ENCODE measurements at places on chromosomes 7 and 10. TPM values are rescaled to one million over a fixed set of nuclear protein-coding genes. Genes with fewer than 3 reads are reported as not detected.

DNA sequence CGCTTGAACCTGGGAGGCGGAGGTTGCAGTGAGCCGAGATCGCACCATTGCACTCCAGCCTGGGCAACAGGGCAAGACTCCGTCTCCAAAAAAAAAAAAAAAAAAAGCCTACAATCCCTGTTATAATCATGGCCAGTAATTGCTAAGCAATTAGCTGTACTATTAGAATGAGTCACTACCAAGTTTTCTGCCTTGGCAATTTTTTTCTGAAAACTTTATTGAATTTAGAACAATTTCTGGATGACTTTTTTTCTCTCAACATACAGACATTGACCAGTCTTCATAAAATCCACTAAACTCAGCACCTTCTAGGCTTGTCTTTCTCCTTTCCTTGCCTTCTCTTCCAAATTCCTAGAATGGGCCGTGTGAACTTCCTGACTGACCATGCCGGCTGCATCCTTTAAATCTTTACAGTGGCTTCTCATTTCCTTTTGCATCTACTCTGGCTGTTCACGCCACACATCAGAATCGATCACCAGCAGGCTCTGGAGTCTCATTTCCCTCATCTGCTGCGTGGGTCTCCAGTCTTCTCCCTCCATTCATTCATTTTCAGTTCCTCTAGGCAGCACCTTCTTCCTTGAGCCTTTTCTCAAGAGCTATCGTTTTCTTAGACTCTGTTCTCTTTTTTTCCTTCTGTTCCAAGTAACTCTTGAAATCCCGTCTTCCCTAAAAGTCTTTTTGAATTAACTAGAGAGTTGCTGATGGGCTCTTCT, 107.9 kb downstream of the KAT6B start:
- H3K27ac ChIP-seq = no peak overlapping the region
- H3K36me3 ChIP-seq = peaks cover 2% of the 10 kb centered on the region
- no peak overlapping the region for H3K4me3 ChIP-seq
- H3K4me1 ChIP-seq = peaks cover 1% of the 10 kb centered on the region
- no peak for DNase-seq
- H3K27me3 ChIP-seq = no peaks in the 10 kb centered on the region

CAV2 gene
- total RNA-seq = not detected

GRCh38 chr7:44972562-44972961, 6.3 kb downstream of the MYO1G start:
- no peak for DNase-seq
- peaks cover 43% of the 10 kb centered on the region for H3K4me1 ChIP-seq
- H3K27ac ChIP-seq = peak overlapping the region; percentile 50
- H3K4me3 ChIP-seq = no peak overlapping the region
- peaks cover 66% of the 10 kb centered on the region for H3K36me3 ChIP-seq
- H3K27me3 ChIP-seq = no peaks in the 10 kb centered on the region

ACHE gene
- not detected for total RNA-seq

GRCh38 chr7:106111655-106112117, 426 bp downstream of the SYPL1 start:
- H3K27me3 ChIP-seq = peaks cover 2% of the 10 kb centered on the region
- H3K4me3 ChIP-seq = peak overlapping the region; percentile 87
- peak; percentile 40 for DNase-seq
- H3K27ac ChIP-seq = peak overlapping the region; percentile 94
- peaks cover 49% of the 10 kb centered on the region for H3K4me1 ChIP-seq

PYROXD2 gene
- 10.0 TPM for total RNA-seq

GRCh38 chr10:25744574-25744973, 189.5 kb upstream of the MYO3A start:
- no peaks in the 10 kb centered on the region for H3K36me3 ChIP-seq
- H3K27ac ChIP-seq = no peak overlapping the region
- no peaks in the 10 kb centered on the region for H3K4me1 ChIP-seq

DNA sequence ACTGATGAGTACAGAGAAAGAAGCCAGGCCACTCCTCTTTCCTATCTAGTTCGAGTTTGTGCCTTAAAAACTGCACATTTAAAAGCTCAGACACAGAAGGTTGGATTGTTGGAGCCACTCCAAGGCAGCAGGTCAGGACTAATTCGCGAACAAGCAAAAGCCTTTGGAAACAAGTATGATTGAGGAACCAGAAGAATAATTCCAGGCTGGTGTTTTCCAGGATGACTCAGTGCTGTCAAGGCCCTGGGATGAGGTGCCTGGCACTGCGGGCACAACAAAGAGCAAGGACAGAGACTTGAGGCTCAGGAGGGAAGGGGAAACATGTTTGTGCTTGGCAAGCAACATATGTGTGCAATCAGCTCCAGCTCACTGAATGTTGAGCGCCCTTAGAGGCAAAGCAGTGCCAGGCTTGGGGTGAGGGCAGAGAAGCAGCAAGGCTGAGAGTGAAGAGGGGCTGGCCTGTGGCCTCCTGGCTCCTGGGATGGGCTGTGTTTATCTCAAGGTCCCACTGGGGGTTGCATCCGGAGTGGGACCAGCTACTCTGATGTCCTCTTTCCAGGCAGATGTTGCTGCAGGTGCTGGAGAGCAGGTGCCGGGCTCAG, 44.1 kb downstream of the VSTM4 start:
- H3K36me3 ChIP-seq = no peaks in the 10 kb centered on the region
- H3K4me3 ChIP-seq = no peak overlapping the region
- H3K27ac ChIP-seq = no peak overlapping the region
- DNase-seq = no peak
- peaks cover 1% of the 10 kb centered on the region for H3K4me1 ChIP-seq

DNA sequence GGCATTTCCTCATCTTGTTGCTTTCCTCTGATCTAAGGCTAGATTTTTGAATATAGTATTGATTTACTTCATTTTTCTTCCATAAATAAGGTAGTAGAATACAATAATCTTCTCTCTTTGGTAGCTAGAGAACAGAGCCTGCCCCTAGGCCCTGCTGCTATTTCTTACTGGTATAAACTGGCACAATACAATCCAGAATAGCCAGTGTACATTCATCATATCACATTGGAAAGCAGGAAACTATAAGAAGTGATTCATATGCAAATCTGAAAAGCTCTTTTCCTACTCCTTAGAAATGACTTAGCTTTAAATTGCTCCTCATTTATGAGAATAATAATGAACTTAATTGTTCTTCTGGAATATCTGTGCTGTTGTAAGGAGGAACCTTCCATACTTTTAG, 100.2 kb downstream of the KCND2 start:
- no peak for DNase-seq
- no peaks in the 10 kb centered on the region for H3K27me3 ChIP-seq
- no peaks in the 10 kb centered on the region for H3K4me1 ChIP-seq
- H3K4me3 ChIP-seq = no peak overlapping the region
- H3K27ac ChIP-seq = no peak overlapping the region

- no peaks in the 10 kb centered on the region for H3K36me3 ChIP-seq
- no peak overlapping the region for H3K27ac ChIP-seq
- DNase-seq = no peak
- no peaks in the 10 kb centered on the region for H3K27me3 ChIP-seq
- no peaks in the 10 kb centered on the region for H3K4me1 ChIP-seq
These were observed 322.2 kb downstream of the BMPER start for GRCh38 chr7:34227525-34227924.

GPRIN2 gene
- total RNA-seq = not detected

DNA sequence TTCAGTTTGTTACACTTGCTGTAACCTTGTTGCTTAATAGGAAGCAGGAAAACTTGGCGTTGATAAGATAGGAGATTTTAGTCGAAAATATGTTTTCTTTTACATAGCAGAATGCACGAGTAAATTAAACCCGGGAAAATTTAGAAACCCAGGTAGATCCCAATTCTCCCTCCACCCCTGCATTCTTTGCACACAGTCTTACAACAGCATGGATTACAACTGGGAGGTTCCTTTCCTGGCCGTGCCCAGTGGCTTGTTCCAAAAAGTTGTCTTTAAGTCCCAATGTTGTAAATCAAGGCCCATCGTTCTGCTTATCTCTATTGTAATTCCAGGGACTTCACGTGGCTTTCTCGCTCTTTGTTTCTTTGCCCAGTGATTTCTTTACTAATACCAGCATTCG, 1.1 kb upstream of the DPY19L1 start:
- peaks cover 22% of the 10 kb centered on the region for H3K4me1 ChIP-seq
- peak overlapping the region; percentile 80 for H3K4me3 ChIP-seq
- DNase-seq = no peak
- no peaks in the 10 kb centered on the region for H3K27me3 ChIP-seq

DNA sequence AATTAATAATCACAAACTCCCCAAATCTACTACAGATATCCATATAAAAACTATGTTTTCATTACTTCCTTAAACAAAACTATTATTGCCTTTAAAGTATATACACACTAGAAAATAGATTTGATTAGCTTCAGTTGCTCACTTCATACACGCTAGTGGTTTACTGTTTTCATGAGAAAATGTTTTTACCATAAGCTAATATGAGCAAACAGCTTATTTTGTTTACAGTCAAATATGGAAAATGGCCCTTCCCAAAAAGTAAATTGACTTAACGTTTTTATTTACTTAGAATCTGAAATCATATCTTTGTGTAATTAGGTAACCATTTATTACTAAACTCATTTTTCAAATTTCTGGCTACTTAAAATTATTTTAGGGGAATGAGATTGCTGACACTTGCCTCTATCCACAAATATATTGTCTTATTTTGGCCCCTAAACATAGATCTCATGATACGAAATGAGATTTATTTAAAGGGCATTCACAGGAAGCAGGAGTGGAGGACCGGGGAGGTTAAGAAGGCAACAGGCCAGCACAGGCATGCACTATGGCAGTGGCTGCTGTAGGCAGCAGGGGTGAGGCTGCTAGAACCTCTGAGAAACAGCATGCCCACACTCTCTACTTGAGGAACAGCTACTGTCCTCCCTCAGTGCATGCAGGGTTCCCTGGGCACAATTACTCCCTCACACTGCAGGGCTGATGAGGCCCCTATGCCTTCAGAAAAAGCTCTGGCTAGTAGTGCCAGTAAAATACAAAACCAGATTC, 29.6 kb upstream of the SOSTDC1 start:
- peaks cover 7% of the 10 kb centered on the region for H3K4me1 ChIP-seq
- H3K4me3 ChIP-seq = no peak overlapping the region
- H3K27ac ChIP-seq = no peak overlapping the region
- peaks cover 4% of the 10 kb centered on the region for H3K27me3 ChIP-seq
- H3K36me3 ChIP-seq = no peaks in the 10 kb centered on the region

HGF gene
- not detected for total RNA-seq

CTAGE4 gene
- 1.8 TPM for total RNA-seq

YKT6 gene
- total RNA-seq = 62.6 TPM

GRCh38 chr7:135459951-135460567, 49.8 kb downstream of the CNOT4 start:
- H3K4me3 ChIP-seq = no peak overlapping the region
- peaks cover 15% of the 10 kb centered on the region for H3K4me1 ChIP-seq
- no peaks in the 10 kb centered on the region for H3K27me3 ChIP-seq
- no peak for DNase-seq

MDH2 gene
- total RNA-seq = 149 TPM

GRCh38 chr7:107777702-107778101, 25.3 kb downstream of the SLC26A3 start:
- H3K27ac ChIP-seq = no peak overlapping the region
- H3K36me3 ChIP-seq = no peaks in the 10 kb centered on the region
- no peaks in the 10 kb centered on the region for H3K27me3 ChIP-seq
- no peaks in the 10 kb centered on the region for H3K4me1 ChIP-seq

MACC1 gene
- total RNA-seq = 0.06 TPM

HTR7 gene
- not detected for total RNA-seq

DNA sequence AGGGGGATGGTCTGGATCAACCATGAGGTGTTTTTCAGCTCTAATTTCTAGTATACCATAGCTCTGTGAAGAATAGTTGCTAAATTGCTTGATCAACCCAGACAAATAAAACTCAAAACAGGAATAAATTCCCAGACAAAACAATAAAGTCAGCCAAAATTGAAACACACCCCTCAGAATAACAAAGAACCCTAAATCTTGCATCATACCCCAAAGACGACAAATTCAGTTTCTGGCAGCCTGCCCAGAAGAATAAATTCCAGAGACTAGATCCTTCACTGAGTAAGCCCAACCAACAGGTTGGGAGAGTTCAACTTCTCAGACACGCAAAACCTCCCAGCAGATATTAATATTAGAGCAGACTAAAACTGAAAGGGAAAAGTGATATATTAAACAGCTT, 11.2 kb upstream of the SEM1 start:
- H3K4me1 ChIP-seq = no peaks in the 10 kb centered on the region
- DNase-seq = no peak
- no peaks in the 10 kb centered on the region for H3K36me3 ChIP-seq
- no peak overlapping the region for H3K27ac ChIP-seq

DNA sequence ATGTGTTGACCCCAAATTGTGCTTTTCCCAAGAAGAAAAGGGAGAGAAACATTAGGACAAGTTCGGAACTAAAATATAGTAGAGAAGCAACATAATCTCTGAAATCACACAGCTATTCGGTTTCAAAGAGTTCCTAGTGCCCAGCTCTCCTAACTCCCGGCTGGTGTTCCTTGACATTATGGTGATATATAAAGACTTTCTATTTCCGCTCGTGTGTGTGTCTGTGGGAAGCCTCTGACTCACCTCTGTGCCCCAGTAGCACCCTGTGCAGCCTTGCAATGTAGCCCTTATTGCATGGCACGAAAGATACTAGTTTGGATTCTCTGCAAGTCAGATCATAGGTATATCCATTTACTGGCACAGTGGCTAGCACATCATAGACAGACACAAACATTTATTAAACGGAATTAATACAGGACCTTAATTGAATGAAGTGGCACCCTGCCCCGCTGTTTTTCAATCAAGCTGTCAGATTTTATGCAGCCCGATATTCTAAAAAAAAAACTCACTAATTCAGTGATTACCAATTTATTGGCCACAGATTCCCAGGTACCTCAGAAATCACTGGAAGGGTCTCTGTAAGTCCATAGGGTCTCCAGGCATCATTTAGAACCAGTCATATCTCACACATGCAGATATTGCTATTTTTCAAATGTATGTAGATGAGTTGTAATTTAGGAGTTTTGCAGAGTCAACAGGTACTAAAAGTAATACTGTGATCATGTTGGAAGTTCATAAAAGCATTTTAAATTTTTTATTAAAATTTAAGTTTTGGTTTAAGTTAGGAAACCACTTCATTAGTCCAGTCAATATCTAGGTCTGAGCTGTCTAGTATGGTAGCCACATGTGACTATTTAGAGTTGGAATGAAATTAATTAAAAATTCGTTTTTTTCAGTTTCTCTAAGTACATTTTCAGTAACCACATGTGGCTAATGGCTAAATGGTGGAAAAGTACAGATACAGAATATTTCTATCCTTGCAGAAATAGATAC, 43.3 kb downstream of the SFTPD start:
- no peak for DNase-seq
- peaks cover 14% of the 10 kb centered on the region for H3K4me1 ChIP-seq
- H3K4me3 ChIP-seq = peak overlapping the region; percentile 78
- H3K27ac ChIP-seq = no peak overlapping the region
- H3K27me3 ChIP-seq = peaks cover 66% of the 10 kb centered on the region

NRBF2 gene
- 21.3 TPM for total RNA-seq

- H3K27ac ChIP-seq = no peak overlapping the region
- H3K4me1 ChIP-seq = peaks cover 8% of the 10 kb centered on the region
- peaks cover 50% of the 10 kb centered on the region for H3K27me3 ChIP-seq
- no peak for DNase-seq
- no peak overlapping the region for H3K4me3 ChIP-seq
These were observed 274.3 kb upstream of the NEBL start for GRCh38 chr10:21171197-21171935.

PRF1 gene
- 116 TPM for total RNA-seq

CELF2 gene
- total RNA-seq = 165 TPM

GRCh38 chr7:47034180-47034579, 547.7 kb downstream of the TNS3 start:
- no peaks in the 10 kb centered on the region for H3K36me3 ChIP-seq
- H3K4me3 ChIP-seq = no peak overlapping the region
- no peak for DNase-seq
- H3K27me3 ChIP-seq = no peaks in the 10 kb centered on the region

GRCh38 chr7:78261302-78261701, 462.7 kb downstream of the PHTF2 start:
- H3K27me3 ChIP-seq = no peaks in the 10 kb centered on the region
- no peaks in the 10 kb centered on the region for H3K36me3 ChIP-seq
- H3K4me1 ChIP-seq = no peaks in the 10 kb centered on the region
- H3K4me3 ChIP-seq = no peak overlapping the region
- DNase-seq = no peak
